ENCODE measurements at places on chromosomes 12 and 14.

DNA sequence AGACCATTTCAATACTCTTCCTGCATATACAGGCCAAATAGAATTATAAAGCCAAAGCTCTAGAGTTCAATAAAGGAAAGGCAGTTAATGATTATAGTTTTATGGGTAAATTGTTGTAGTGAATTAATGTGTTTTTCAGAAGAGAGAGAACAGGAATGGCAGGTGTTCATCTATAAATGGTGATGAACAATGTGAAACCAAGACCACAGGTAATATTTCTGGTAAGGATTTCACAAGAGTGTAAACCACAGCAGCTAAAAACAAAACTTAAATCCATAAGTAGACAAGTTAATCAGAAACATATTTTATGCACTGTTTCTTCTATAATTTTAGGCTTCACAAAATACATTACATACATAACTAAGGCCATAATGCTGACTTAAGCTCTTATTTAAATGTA is 204.4 kb downstream of the SYT1 start:
- DNase-seq = no peak

GRCh38 chr12:15631007-15631715 is 158.0 kb downstream of the EPS8 start:
- no peak for DNase-seq

GRCh38 chr14:93322929-93323599 is 9.8 kb downstream of the BTBD7 start:
- DNase-seq = peak; percentile 84

DNA sequence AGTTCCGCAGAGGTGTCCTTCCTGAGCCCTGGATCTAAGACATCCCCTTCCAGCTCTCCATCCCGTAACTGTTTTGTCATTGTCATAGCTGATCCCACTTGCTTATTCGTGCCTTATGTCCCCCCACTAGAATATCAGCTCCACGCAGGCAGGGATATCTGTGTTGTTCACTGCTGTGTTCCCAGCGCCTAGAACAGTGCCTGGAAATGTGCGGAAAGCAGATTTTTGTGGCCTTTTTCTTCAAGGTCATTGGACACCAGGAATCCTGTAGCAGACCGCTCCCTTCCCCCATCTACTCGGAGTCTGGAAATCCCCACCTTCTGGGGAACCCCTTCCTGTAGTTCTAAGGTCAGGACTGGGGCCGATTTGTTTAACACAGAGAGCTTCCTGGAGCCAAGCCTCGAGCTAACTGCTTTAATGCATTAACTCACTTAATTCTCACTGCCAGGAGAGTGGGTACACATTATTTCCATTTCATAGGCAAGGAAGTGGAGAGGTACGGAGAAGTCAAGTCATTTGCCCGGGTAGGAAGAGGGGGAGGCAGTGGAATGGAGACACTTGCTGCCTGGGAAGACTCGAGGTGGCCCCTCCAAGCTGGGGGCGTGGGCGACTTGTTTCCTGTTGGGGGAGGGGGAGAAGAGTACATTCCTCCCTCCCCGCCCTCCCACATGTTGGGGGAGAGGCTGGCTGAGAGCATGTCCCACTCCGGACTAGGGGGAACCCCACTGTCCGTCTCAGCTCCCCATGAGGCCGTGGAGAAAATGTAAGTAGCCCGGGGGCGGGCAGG is 1.2 kb upstream of the SH2B3 start:
- peak; percentile 83 for DNase-seq

- DNase-seq = no peak
These were observed 282.7 kb downstream of the CACNA1C start for GRCh38 chr12:2335513-2335912.

GRCh38 chr12:130717752-130718151 is 1.7 kb upstream of the RIMBP2 start:
- DNase-seq = no peak

- no peak for DNase-seq
These were observed 65.3 kb downstream of the MAP1LC3B2 start for GRCh38 chr12:116624516-116624915.

DNA sequence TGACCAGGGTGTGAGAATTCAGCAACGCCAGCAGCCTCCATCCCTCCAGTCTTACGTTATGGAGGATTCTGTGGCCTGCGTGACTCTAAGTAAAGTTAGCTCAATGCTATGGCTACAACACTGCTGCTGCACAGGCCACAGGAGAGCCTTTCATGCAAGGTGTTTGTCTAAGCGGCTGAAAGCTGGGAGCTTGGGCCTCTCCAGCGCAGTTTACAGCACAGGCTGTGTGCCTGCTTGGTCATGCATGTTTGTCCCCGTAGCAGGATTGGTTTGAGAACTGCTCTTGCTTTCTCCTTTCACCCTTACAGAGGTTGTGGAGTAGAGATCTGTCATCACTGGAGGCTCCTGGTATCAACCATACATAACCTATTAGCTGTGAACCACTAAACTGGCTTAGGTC is 113.1 kb upstream of the TMCC3 start:
- DNase-seq = no peak

DNA sequence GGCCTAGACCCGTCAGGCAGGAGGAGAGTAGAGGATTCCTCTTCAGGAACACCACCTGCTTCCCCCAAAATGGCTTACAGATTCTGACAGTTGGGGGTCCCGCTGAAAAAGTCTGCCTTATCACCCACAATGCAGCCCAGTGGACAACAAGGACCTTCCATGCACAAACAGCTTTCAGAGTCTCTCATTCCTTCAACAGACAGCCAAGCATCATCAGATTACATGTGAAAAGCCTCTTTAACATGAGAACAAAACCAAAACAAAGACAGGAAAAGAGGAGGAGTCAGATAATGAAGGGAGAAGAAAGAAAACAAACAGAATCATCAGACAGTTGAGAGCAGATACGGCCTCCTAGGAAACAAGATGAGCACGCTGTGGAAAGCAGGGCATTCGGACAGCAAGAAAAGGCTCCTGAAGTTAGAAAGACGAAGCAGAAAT is 18.3 kb downstream of the KCTD10 start:
- DNase-seq = no peak

DNA sequence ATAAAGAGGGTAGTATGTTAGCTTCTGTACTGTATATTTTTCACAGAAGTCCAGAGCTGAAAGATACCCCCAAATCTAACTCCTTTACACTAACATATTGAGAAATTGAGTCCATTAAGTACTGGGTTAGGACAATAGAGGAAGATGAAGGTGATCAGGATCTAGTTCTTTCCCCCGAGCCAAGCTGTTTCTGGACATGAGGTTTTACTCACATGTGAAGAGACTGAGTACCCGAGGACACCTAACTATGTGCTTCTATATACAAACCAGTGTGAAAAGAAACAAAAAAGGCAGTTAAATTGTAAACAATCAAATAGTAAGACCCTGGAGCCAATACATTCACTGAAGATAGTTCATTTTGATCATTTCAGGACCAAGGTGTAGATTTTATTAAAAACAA is 3.8 kb upstream of the TRHDE start:
- DNase-seq = no peak

DNA sequence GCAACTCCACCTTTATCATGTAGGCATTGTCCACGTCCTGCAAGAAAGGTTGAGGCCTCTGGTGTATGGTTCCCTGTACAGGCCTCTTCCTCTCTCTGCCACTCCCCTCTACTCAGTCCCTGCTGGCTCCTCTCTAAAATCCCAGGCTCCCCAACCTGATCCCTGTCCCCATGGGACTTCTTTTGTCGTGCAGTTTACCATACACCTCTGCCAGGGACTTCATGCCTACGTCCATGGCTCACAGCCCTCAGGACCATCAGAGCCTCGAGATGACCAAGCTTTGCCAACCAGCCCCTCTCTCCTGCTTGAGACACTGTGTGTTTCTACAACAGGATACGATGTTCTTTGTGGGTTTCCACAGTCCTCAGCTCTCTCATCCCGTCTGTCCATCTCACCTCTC is 2.9 kb downstream of the KRT2 start:
- DNase-seq = no peak

GRCh38 chr14:71231521-71232393 is 324.5 kb downstream of the PCNX1 start:
- DNase-seq = no peak

DNA sequence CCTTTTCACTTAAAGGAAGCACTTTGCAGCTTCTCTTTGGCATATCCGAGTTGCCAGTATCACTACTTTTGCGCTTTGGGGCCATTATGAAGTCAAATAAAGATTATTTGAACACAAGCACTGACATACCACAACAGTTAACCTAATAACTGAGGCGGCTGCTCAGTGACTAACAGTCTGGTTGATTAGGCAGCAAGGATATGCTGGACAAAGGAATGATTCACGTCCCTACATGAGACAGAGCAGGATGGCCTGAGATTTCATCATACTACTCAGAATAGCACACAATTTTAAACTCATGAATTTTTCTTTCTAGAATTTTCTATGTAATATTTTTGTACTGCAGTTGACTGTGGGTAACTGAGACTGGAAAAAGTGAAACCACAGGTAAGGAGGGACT is 56.9 kb upstream of the E2F7 start:
- no peak for DNase-seq

DNA sequence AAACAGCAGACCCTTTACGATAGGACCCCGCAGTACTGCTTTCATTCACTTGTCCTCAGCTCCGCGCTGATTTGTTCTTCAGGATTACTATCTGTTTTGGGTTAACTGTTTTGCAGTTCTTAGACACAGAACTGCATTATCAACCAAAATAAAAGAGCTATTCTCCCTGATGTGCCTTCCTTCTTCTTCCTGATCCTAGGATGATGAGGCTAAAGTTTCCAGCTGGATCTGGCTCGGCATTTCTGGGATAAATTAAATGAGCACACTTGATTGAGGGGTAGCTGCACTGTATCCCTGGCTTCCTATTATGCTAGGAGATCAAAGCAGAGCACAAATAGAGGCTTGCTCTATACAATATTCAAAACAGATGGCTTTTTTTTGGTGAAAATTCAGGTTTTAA is 165.7 kb downstream of the FBXL14 start:
- DNase-seq = no peak
